ENCODE measurements at places on chromosomes 12 and 14. TPM values are rescaled to one million over a fixed set of nuclear protein-coding genes. Genes with fewer than 3 reads are reported as not detected.
A peak's percentile ranks its signal among the peaks of the same experiment; 100 is the strongest.

The SAV1 gene
- total RNA-seq, result 72.4 TPM

- H3K4me3 ChIP-seq, result no peak overlapping the region
- peak; percentile 7 for DNase-seq
- H3K36me3 ChIP-seq, result no peaks in the 10 kb centered on the region
- no peaks in the 10 kb centered on the region for H3K4me1 ChIP-seq
Observed at GRCh38 chr12:127703026-127703425, 563.9 kb upstream of the TMEM132C start.

The OR4K15 gene
- not detected for total RNA-seq

The TGM1 gene
- total RNA-seq, result 1.9 TPM

GRCh38 chr12:105641749-105642148, 311.3 kb downstream of the C12orf75 start:
- DNase-seq, result no peak
- no peak overlapping the region for H3K27ac ChIP-seq
- H3K27me3 ChIP-seq, result no peaks in the 10 kb centered on the region
- no peaks in the 10 kb centered on the region for H3K36me3 ChIP-seq
- H3K4me1 ChIP-seq, result no peaks in the 10 kb centered on the region
- H3K4me3 ChIP-seq, result no peak overlapping the region

DNA sequence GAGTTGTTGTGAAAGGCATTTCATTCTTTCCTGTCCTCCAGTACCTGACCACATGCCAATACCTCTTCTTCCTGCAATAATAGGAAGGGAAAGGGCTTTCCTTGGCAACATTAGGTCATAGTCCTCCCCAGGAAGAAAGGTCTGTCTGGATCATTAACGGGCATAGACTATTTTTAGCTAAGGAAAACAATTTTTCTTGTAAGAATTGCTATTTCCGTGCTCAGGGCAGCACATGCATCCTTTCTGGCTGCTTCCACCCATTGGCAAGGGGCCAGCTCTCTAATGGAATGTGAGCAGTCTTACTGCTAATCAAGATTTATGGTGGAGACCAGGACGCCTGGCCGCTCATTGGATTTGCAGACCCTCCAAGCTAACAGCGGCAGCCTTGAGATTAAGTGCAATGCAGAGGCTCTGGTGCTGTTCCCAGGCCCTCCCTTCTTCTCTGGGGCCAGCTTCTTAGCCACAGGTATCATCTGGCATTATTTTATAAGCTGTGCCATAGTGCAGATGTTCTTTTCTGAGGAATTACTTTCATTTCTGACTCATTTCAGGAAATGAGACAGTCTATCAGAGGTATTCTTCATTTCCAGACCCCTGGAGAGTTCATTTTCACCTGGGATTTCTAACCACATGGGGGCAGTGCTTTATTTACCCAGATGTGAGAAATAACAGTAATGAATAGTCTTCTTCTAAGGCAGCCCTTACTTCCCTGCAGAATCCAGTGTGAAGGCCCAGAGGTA, 52.9 kb downstream of the ANO6 start:
- H3K4me3 ChIP-seq, result no peak overlapping the region
- peaks cover 18% of the 10 kb centered on the region for H3K4me1 ChIP-seq
- H3K36me3 ChIP-seq, result no peaks in the 10 kb centered on the region
- DNase-seq, result peak; percentile 79

The MIP gene
- total RNA-seq, result not detected

GRCh38 chr14:22099942-22100763, 426.5 kb upstream of the OR4E1 start:
- no peaks in the 10 kb centered on the region for H3K4me1 ChIP-seq
- no peaks in the 10 kb centered on the region for H3K27me3 ChIP-seq

GRCh38 chr12:1488908-1489381, 105.4 kb downstream of the FBXL14 start:
- H3K27ac ChIP-seq, result no peak overlapping the region
- peaks cover 11% of the 10 kb centered on the region for H3K36me3 ChIP-seq
- no peaks in the 10 kb centered on the region for H3K4me1 ChIP-seq
- no peak overlapping the region for H3K4me3 ChIP-seq
- no peak for DNase-seq

The CCDC196 gene
- total RNA-seq, result not detected

The MBIP gene
- total RNA-seq, result 82.6 TPM

The RPS6KA5 gene
- total RNA-seq, result 8.5 TPM

The NID2 gene
- 129 TPM for total RNA-seq

The PLA2G1B gene
- total RNA-seq, result not detected

The ABCC9 gene
- 10.5 TPM for total RNA-seq

DNA sequence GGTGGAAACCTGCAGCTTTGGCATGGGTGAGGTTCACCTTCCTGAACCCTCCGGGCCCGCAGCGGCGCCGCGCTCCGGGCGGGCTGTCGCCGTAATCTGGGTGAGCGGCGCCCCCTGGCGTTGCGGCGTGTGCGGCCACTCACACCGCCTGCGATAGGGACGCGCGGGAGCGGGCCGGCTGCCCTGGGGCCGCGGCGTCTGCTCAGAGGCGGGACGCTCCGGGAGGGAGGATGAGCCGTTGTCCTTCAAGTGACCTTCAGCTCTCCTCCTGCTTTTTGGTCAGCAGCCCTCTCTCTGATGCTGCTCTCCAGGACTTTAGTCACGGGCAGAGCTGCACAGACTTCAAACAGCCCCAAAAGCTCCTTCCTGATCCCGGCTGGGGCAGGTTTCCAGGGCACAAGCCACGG, 211.7 kb upstream of the FKBP4 start:
- no peak overlapping the region for H3K27ac ChIP-seq
- H3K36me3 ChIP-seq, result no peaks in the 10 kb centered on the region
- H3K4me3 ChIP-seq, result no peak overlapping the region
- peak; percentile 69 for DNase-seq
- H3K4me1 ChIP-seq, result peaks cover 15% of the 10 kb centered on the region

DNA sequence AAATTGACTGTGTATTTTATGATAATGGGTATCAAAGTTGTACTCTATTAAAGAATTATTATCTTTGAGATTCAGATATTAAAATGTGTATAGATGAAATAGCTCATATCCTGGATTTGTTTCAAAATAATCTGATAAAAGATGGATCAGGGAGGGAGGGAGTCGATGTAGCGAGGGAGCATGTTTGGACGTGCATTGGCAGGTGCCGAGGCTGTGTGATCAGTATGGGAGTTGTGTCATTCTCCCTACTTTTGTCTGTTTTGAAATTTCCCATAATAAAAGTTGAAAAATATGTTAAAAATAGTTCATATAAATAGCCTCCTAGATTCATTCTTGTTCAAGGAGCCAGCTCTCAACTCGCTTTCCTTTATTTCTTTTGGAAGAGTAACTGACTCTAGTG, 171.6 kb upstream of the HIF1A start:
- H3K27me3 ChIP-seq, result no peaks in the 10 kb centered on the region
- DNase-seq, result no peak
- peaks cover 55% of the 10 kb centered on the region for H3K4me1 ChIP-seq
- no peak overlapping the region for H3K4me3 ChIP-seq

DNA sequence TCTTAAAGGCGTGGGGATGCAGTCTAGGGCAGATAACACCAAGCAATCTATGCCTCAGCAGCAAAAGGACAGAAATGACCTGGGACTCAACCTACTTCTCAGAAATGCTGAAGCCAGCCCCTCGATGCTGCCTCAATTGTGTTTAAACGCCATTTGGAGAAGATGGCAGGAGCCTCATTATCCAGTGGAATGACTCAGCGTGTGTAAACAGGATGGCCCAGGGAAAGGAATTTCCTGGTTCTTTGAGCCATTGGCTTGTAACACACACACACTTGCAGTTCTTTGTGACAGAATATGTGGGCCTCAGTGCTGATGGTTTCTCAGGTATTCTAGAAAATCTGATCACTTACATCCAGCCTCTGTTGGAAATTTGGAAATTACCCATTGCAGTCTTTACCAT, 154.3 kb downstream of the NTF3 start:
- no peak overlapping the region for H3K4me3 ChIP-seq
- H3K36me3 ChIP-seq, result no peaks in the 10 kb centered on the region
- H3K27ac ChIP-seq, result no peak overlapping the region
- H3K4me1 ChIP-seq, result peaks cover 18% of the 10 kb centered on the region

The TIMELESS gene
- 6.9 TPM for total RNA-seq

The CLEC2B gene
- 25.2 TPM for total RNA-seq

The BIN2 gene
- 2.8 TPM for total RNA-seq
